Left renal cortex interstitium (tissue), 4 donors: ENCODE measurements at places on chromosomes 4 and X.

- DNase-seq = peak; percentile 52
These were observed at the start of gene BANK1 for GRCh38 chr4:101790521-101791181. Gene BANK1, plus strand, starts transcription at chr4:101790730. Its CDS starts 151 bp downstream, at chr4:101790881.

GRCh38 chrX:2707334-2707760, 16.3 kb downstream of the CD99 start:
- peak; percentile 59 for DNase-seq

- DNase-seq = no peak
These were observed 136.8 kb downstream of the TECRL start for GRCh38 chr4:64272432-64272831.

DNA sequence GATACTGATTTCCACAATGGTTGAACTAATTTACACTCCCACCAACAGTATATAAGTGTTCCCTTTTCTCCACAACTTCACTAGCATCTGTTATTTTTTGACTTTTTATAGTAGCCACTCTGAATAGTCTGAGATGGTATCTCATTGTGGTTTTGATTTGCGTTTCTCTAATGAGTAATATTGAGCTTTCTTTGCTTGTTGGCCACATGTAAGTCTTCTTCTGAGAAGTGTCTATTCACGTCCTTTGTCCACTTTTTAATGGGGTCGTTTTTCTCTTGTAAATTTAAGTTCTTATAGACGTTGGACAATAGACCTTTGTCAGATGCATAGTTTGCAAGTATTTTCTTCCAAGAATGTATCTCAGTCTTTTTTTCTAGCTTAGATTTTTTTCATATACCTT, 10.0 kb downstream of the FBXW7 start:
- DNase-seq = no peak

DNA sequence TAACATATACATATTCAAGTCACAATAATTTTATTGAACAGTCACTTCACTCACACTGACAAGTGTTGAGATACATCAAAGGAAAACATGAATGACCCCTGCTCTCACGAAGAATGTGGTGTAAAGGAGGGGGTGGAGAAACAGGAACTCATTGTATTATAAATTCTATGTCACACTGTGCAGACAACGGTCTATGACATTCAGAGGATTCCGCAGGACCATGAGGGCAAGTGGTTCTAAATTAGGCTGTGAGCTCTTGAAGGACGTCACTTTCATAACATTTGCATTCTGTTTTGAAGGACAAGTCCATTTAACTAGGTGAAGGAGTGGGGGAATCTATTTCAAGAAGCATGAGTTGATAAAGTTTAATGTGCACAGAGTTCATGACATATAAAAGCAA, 415.2 kb upstream of the HS3ST1 start:
- no peak for DNase-seq

DNA sequence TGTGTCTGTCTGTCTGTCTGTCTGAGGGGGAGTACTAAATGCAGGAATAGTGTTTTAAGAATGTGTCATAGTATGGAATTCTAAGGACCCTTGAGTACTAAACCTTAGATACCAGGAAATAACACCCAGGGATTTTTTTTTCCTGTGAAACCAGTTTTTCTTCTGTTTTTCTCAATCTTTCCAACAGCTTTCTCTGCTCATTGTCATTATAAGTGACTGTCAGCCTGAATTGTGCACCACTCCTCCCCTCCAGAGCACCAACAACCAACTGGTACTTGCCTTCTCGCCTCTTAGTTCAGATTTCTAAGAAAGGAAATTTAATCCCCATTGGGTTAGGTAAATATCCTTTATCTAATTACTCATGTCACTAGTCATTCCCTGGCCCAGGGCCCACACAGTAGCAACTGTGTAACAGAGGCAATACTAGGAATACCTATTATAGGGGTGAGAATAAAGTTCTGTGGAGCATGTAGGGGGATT, 320.6 kb downstream of the ADGRL3 start:
- DNase-seq = no peak
